Endodermal cell (in vitro differentiated cells): ENCODE measurements at places on chromosomes 7 and 10.
A peak's percentile ranks its signal among the peaks of the same experiment; 100 is the strongest.

- DNase-seq: no peak
These were observed 80.5 kb upstream of the TAS2R16 start for GRCh38 chr7:123075838-123076467.

GRCh38 chr10:67527351-67527750 lies 168.6 kb downstream of the CTNNA3 start:
- no peak for DNase-seq

GRCh38 chr10:69481811-69482524 lies 30.7 kb downstream of the TSPAN15 start:
- no peak for DNase-seq

- DNase-seq: no peak
These were observed 30.6 kb downstream of the JMJD1C start for GRCh38 chr10:63434866-63435854.

GRCh38 chr10:35933940-35934641 lies 292.0 kb upstream of the FZD8 start:
- DNase-seq: no peak

DNA sequence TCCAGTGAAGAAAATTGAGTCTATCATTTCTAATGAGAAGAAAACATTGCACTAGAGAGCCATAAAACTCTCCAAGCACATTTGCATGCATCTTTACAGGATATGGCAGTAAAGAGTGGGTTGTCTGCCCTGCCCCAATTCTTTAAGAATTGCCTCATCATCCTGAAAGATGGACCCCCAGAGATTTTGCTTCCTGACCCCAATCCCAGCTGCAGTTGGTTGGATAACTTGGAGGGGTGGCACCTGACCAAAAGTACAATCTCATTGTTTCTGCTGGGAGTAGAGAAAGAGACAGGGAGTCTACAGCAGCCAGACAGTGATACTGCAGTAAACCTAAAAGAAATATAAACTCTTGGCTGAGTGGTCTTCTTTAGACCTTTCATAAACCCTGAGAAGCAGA lies 49.1 kb upstream of the ADCY1 start:
- no peak for DNase-seq

DNA sequence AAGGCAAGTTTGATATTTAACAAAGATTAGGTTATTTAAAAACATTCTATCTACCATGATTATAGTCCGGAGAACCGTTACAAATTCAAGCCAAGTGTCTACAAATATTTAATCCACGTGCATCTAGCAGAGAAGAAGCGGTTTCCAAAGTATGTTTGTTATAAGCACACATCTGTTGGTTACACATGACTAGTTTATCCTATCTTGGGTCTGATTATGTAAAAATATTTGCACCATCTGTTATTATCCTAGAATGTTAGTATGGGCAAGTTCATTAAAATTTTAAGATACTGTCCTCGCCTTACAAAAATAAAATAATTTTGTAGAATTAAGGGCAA lies 289.2 kb upstream of the VSTM2A start:
- DNase-seq: no peak

GRCh38 chr10:73744664-73744975 lies 448 bp downstream of the SEC24C start:
- no peak for DNase-seq

GRCh38 chr10:85542936-85543730 lies 823.5 kb downstream of the GRID1 start:
- DNase-seq: no peak

DNA sequence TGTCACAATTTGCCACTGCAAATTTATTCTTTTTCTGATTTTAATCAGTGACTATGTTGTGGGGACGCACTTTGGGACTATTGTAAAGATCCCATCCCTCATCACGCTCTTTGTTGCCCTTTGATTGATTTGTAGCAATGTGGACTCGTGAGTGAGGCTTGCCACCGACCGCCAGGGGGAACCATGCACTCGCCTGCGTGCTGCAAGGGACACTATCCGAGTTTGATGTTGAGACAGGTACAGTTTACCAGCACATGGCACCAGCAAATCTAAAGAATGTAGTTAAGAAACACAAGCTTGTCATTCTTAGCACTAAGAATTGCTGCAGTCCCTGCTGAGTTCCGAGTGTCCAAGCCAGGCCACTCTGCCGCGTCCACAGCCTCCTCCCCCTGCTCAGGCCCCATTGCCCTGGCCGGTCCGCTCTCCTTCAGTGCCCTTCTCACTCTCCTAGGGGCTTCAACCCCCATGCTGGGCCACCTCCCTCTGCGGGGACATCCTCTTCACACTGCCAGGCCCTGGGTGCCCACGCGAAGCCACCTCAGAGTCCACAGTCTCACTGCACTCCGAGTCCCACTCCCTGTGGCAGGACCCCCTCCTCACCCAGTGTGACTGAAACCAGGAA lies 2.0 kb upstream of the SFTPA2 start:
- DNase-seq: peak; percentile 92

DNA sequence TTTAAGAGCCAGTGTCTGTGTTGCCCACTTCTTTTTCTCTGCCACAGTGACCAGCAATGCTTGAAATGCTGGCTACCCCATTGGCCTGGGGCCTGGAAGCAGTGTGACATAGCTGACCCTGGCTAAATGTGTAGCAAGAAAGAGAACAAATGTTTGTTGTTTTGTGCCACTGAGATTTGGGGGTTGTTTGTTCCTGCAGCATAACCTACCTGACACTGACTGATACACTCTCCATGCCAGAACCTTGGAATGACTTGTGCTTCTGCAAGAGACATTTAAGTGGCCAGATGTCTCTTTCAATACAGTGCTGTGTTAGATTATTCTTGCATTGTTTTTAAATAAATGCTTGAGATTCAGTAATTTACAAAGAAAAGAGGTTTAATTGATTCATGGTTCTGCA lies 411.5 kb downstream of the TYW1 start:
- DNase-seq: no peak

GRCh38 chr10:124091646-124092249 lies 1.6 kb downstream of the CHST15 start:
- peak; percentile 83 for DNase-seq

DNA sequence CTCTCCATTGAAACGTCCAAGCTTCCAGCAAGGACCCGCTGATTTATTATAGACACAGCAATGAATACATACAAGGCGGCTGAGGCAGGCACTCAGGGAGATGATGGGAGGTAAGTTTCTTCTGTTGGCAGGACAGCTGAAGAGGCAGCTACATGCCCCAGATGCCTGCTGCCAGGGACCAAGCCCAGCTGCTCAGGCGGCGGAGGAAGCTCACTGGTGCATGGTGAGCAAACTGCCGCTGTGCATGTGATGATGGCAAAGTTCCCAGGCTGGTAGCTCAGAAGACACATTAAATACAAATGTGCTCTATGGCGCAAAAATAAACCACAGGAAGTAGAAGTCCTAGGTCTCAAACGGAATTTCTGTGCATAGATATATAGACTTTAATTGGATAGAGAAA lies 2.3 kb downstream of the DNTT start:
- no peak for DNase-seq

- DNase-seq: no peak
These were observed 9.2 kb downstream of the HABP2 start for GRCh38 chr10:113562069-113562468.

- no peak for DNase-seq
These were observed 264.4 kb downstream of the SKAP2 start for GRCh38 chr7:26599982-26600381.
